Left renal pelvis (tissue), 4 donors: ENCODE measurements at places on chromosomes 7 and 10. TPM values are rescaled to one million over a fixed set of nuclear protein-coding genes. Genes with fewer than 3 reads are reported as not detected.

DNA sequence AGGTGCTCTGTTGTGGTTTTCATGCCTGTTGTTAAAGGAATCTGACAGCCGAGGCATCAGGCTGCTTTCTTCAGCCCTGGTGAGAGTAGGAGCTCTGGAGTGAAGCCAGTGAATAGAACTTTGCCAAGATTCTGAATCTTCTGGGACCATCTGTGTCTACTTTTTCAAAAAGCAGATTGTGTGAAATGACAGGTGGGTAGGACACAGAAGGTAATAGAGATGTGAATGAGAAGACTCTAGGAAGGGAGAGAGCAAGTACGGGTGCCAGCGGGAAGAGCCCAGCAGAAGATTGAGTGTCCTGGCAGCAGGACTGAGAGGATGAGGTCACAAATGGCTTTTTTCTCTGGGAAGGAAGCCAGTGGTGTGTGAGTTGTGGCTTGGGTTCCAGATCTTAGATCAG, 429.2 kb downstream of the SDK1 start:
- DNase-seq: no peak

DNA sequence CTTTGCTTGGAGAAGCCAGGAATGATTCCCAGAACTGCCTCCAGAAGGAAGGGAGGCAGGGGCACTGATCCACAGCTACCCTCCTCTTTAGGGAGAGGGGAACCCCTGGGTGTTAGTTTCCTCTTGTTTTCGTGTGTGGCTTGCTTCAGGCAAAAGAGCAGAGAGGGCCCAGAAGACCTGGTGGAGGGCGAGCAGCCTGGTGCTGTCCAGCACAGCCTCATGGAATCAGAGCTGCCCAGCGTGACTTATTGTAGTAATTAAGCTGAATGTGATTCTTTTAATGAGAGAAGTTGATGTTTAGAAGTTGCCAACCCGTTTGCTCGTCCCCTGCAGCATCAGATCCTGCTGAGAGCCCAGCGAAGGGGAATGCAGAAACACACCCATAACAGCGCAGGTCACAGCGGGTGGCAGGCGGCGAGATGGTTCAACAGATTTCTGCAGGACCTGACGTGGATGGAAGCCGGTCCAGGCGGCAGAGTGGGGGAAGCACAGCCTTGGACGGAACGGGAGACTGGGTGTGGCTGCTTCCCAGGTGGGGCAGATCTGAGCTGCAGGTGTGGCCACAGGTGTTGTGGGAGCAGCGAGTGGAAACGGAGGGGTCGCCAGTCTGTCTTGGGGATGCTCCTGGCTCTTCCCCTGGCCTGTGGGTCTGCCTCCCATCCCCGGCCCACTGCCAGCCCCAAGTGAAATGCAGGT, 53.7 kb upstream of the SHH start:
- no peak for DNase-seq

Gene NFE2L3
- polyA plus RNA-seq: 39.2 TPM

DNA sequence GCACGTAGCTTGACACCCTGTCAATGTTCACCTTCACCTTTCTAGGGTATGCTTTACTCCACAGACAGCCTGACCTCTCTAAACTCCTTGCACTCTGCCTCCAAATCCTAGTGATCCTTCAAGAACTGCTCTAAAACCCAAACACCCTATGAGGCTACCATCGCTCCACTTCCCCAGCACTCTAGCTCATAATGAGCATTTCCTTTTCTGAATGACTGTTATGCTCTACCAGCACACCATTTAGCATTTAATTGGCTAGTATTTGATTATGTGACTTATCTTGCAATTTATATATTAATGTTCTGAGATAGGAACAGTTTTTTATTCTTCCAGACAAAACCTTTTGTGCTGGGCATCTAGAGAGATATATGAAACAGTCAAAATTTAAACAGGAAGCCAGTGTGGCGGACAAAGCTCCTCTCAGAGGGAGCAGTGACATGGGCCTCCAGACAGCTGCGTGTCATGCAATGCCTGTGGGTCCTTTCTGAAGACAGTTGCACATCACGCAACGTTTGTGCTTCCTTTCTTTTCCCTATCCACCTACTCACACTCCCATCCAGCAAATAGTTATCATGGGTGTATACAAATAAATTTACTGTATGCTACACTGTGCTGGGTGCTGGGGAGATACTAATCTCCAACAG, 86.3 kb downstream of the ALOX5 start:
- DNase-seq: no peak

DNA sequence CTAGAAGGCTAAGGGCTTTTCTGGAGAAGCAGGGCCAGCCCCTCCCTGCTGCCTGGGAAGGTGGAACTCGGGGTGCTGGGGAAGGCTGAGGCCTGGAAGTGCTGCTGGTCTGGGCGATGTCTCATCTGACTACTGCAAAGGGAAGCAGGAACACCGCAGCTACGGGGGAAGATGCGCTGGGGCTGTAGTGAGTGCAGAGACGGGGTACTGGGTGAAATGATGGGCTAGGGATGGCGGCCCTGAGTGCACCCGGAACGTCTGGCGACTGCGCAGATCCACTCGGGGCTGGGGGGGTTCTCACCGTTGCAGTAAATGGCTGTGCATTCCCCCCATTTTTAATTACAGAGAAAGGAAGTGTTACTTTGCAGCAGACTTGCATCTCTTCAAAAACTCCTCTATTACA, 195.4 kb upstream of the ADARB2 start:
- no peak for DNase-seq

GRCh38 chr10:10552948-10553347, 464.7 kb upstream of the CELF2 start:
- DNase-seq: no peak

Gene TMEM72
- polyA plus RNA-seq: 62.9 TPM

Gene CD36
- polyA plus RNA-seq: 40.3 TPM

DNA sequence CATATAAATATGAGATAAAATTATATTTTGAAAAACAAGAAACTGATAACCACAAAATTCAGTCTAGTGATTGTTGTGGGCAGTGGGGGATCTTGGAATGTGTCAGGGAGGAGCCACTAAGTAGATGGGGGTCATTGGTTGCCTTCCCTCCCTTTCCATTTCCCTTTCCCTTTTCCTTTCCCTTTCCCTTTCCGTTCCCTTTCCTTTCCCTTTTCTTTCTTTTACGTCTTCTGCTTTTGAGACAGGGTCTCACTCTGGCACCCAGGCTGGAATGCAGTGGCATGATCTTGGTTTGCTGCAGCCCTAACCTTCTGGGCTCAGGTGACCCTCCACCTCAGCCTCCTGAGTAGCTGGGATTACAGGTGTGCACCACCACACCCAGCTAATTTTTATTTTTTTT, 51.0 kb downstream of the DYNC2I1 start:
- no peak for DNase-seq

DNA sequence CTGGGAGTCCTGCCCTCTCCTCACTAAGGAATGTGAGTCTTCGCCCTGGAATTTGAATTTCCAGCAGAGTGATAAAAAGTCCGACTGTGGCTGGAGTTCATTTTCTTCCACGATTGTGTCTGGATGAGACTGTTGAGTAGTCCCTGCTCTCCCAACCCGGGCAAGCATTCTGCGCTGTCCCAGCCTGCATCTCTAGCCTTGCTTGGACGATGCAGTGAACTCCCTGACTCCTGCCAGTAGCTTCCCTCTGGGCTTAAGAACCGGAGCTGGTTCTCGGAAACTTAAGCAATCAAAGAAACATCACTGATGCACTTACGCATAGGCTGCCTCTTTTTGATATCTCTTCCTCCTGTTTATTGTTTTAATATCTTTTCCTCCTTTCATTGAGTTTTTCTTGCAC, 116.0 kb upstream of the FZD8 start:
- DNase-seq: no peak

DNA sequence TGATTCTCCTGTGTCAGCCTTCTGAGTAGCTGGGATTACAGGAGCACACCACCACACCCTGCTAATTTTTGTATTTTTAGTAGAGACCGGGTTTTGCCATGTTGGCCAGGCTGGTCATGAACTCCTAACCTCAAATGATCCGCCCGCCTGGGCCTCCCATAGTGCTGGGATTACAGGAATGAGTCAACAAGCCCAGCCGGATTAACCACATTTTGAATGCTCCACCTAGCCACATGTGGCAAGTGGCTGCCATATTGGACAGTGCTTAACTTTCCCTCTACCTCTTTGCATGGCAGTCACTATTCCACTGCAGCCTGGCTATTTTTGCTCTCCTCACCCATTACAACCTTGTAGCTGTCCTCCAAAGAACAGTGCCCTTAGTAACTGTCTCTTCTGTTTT, 160.1 kb downstream of the GATA3 start:
- no peak for DNase-seq

DNA sequence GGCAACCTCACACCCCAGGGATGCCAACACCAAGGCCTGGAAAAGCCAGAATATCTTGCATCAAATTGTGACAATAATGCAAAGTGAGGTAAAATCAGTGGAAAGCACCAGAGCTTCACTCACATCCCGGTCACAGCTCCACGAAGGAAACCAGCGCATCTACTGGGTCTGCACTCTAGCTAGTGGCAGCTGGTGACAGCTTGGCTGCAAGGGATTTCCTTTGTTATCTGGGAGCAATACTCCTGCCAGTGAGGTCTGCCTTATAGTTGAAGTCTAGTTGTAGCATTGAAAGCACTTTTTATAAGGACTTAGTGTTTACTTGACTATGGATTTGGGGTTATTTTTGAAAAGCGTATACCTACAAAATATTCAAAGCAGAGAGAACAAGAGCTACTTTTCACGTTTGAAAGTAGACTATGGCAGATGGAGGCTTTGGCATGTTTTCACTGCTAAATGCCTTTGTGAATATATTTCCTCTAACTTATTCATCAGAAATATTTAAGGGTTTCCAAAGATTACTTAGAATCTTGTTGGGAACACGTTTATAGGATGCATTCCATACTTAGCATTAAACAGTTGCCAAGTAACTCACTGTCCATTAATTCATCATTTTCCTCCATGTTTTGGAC, 26.1 kb downstream of the WDFY4 start:
- DNase-seq: no peak

- no peak for DNase-seq
These were observed 52.4 kb downstream of the PDIA4 start for GRCh38 chr7:148975896-148976295.

DNA sequence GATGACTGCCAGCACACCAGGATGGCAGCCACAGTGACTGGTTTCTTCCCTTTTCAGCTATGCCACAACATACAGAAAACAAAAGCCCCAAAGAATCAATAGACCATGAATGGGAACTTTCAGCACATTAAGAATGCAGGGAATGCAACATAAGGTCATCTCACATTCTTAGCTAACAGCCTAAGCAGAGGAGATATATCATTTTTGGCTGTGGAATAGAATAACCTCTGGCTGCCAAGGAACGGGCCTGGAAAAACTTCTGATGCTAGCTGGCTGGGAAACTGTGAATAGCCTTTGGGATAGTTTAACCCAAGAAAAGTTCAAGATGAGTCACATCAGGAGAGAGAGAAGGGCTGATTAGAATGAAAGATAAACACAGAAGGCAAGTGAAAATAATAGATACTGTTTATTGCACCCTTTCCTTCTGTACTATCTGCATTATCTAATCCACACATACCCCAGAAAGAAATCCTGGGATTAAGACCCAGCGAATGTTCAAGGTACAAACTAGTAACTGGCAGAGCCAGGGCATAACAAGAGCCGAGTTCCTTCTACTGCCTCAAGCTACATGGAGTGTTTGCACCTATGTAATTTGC, 169.2 kb downstream of the SEMA3A start:
- DNase-seq: peak; percentile 42

GRCh38 chr10:1384026-1384425, 327.8 kb downstream of the WDR37 start:
- no peak for DNase-seq

GRCh38 chr7:92244808-92245486, 767 bp downstream of the KRIT1 start:
- no peak for DNase-seq

DNA sequence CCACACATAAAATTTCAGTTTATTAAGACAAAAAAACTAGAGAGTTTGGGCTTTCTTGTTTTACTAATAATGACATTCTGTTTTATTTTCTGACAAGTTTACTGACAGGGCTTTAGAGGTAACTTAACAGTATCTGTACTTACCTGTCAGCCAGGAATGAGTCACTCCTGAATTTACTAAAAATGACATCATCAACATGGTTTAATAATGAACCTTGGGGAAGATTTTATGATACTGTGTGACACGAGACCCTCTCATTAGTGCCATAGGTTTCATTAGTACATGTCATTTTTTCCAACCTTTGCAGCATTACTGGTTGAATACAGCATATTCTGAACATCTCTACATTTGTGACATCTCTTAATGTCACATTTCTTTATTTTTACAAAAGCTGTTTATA, 131.1 kb downstream of the KCND2 start:
- DNase-seq: no peak

Gene ACTA2
- polyA plus RNA-seq: 157 TPM

- DNase-seq: no peak
These were observed 473 bp downstream of the PPP1R9A start for GRCh38 chr7:94907811-94908322.

DNA sequence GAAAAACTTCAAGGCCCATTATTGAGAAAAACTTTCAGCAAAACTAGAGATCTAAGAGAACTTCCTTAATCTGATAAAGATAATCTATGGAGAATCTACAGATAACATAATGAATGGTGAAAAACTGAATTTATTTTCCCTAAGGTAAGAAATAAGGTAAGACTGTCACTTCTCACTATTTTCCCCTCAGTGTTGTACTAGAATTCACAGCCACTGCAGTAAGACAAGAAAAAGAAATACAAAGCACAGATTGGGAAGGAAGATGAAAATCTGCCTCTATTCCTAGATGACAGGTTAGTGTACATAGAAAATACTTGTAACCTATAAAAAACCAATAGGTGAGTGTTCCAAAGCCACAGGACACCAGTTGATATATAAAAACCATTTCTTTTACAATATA, 220.7 kb upstream of the SHH start:
- no peak for DNase-seq

Gene SPDYE11
- polyA plus RNA-seq: 1.3 TPM

Gene SH2B2
- polyA plus RNA-seq: 1.7 TPM

DNA sequence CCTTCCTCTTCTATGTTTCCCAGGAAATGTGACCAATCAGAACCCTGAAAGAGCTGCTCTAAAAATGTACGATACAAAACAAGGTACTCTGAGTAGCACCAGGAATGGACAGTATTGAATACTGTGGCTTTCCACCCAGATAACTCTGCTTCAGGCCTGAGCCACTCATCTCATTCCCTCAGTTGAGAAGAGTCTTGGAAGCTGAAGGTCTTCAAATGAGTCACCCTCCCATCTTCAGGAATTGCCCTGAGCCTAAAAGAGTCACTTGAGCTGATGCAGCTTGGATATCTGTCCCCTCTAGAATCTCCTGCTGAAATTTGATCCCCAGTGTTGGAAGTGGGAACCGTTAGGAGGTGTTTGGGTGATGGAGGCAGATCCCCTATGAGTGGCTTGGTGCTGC, 210.4 kb downstream of the DGKI start:
- DNase-seq: no peak

Gene CLDN15
- 7.6 TPM for polyA plus RNA-seq

- no peak for DNase-seq
These were observed 581.9 kb upstream of the FOXK1 start for GRCh38 chr7:4100148-4100547.

- no peak for DNase-seq
These were observed 19.4 kb upstream of the CLDN12 start for GRCh38 chr7:90383861-90384260.

Gene HYAL4
- 0.30 TPM for polyA plus RNA-seq

Gene C10orf53
- polyA plus RNA-seq: not detected

Gene RADIL
- 2.5 TPM for polyA plus RNA-seq

- no peak for DNase-seq
These were observed 7.6 kb downstream of the ATP5F1C start for GRCh38 chr10:7795605-7796004.
